ENCODE measurements at places on chromosomes 2 and 18. TPM values are rescaled to one million over a fixed set of nuclear protein-coding genes. Genes with fewer than 3 reads are reported as not detected.

DNA sequence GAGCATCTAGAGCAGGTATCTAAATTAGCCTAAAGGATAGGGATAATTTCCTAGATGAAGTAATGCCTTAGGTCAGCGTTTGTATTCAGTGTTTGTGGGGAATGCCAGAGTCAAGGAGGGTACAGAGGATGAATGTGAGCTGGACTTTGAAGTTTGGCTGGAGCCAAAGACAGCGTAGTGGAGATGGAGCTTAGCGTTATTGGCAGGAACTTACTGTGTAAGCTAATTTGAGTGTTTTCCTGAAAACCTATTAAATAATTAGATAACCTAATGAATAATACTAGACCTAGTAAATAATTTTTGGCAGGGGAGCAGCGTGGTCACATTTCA lies 4.2 kb downstream of the RNF138 start:
- DNase-seq: no peak

- no peak for DNase-seq
Observed at GRCh38 chr2:62415518-62415917, 90.5 kb downstream of the TMEM17 start.

DNA sequence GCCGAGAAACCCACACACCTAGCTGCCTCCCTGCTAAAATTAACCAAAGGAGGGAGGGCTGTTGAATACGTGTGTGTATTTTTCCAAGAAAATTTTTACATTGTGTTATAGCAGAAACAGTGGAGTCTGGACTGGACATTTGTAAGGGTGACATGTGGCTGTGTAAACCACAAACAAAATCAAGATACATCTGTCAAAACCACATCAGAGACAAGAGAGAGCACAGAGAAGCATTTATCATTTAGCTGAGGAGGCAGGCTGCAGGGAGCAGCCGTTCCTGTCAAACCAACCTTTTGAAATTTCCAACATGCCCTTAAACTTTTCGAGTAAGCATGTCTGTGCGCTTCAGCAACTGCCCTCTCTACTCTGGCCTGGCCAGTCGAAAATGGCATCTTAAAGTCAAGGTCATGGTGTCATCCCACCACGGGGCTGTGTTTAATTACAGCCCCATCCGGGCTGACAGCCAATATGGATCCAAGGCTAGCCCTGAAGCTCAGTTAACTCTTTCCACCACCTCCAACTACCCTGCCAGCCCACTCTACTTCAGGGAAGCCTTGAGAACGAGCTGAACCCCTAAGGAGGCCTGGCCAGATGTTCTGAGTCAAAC lies 8.4 kb downstream of the BCL11A start:
- no peak for DNase-seq

Gene GNAL
- under 0.01 TPM for total RNA-seq

- no peak for DNase-seq
Observed at GRCh38 chr18:58051765-58052460, 7.9 kb downstream of the NEDD4L start.

- DNase-seq: no peak
Observed at GRCh38 chr2:200423541-200423940, 86.3 kb downstream of the KCTD18 start.

Gene RIT2
- total RNA-seq: not detected

DNA sequence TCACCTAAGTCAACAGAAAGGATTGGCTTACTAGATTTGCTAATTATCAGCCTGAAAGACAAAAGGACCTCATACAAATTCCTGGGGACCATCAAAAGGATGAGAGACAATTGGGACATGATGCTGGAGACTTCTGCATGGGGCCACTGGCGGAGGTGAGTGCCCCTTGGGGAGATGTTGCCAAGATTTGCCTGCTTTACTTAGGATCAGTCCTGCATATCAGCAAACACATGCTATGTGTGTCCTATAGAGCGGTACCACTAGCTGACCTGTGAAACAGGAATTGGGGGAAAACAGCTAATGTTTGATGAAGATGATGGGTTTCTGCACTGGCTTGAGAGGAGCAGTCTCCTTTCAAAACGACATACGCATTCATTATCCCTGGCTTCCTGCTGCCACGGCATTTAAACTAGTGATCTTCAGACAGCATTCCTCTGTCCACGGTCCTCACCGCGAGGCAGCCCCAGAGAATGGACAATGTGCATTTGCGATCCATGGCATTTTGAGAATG lies 104.2 kb downstream of the TGIF1 start:
- DNase-seq: peak; percentile 5

GRCh38 chr2:125596612-125597011 lies 1059.3 kb upstream of the GYPC start:
- DNase-seq: no peak

DNA sequence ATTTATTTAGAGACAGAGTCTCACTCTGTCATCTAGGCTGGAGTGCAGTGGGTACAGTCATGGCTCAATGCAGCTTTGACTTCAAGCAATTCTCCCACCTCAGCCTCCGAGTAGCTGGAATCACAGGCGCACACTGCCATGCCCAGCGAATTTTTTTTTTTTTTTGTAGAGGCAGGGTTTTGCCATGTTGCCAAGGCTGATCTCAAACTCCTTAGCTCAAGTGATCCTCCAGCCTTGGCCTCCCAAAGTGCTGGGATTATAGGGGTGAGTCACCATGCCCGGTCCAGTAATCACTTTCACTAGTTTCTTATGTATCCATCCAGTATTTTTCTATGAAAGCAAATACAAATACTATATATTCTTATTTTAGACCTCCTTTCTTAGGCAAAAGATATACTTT lies 24.0 kb downstream of the PRKAG3 start:
- DNase-seq: peak; percentile 16

DNA sequence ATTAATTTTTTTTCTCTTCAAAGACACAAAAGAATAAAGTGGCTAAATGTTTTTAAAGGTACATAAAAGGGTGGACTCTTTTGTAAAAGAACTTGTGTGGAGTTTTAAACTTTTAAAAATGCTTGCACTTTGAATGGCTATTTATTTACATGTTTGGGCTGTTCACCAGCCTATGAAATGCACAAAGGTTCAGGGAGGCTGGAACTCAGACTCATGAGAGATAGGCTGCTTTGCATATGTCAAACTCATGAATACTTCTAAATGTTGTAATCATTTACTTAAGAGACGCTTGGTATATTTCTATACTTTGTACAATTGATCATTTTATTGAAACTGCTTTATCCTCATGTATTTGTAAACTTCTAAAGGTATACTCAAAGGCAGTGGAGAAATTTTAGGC lies 79.9 kb downstream of the ZEB2 start:
- DNase-seq: no peak

- peak; percentile 98 for DNase-seq
Observed at GRCh38 chr2:174039551-174040416, 74.6 kb upstream of the SP3 start.

DNA sequence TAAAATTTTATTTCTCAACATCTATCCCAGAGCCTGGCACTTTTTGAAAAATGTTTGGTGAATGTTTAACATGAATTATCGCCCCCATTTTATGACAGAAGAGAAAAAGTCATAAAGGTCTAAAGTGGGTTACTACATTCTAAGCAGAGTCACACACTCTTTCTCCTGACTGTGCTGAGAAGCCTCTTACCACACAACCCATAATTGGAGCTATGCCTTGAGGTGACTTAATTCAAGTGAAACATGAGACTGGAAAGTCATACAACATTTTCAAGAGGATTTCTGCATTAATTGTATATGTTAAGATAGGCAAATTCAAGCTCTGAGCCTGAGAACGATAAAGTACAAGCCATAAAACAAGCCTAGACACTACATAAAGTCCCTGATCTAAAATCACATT lies 3.1 kb upstream of the DSEL start:
- peak; percentile 86 for DNase-seq

DNA sequence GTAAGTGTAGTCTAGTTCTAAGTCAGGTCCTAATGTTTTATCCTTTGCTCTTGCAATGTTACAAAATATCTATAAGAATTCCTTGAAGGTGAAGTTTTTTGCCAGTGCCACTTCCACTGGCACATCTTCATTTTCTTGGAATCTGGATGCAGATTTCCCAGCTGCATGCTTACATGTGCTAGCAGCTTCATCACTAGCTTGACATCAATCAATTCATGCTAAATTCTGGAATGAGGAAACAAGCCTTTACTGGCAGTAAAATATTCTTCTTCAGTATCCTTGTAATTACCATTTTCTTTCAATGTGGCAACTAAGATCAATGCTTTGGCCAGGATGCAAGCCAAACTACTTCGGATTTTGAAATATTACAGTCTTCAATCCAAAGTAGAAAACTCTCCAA lies 200.6 kb upstream of the SIX2 start:
- DNase-seq: no peak

DNA sequence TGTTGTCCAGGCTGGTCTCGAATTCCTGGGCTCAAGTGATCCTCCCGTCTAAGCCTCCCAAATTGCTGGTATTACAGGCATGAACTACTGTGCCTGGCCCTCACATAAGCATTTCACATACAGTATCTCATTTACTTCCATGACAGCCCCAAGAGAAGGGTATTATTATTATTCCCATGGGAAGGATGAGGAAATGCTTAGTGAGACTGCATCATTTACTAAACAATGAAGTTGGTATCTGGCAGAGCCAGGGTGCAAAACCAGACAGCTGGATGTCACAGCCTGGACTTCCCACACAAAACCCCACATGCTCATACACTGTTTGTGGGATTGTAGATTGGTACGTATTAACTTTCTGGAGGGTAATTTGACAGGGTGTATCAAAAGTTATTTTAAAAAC lies 29.9 kb downstream of the DAPL1 start:
- no peak for DNase-seq

GRCh38 chr2:10537522-10538199 lies 89.5 kb upstream of the ODC1 start:
- no peak for DNase-seq

Gene RAB12
- 49.6 TPM for total RNA-seq

Gene C2orf72
- not detected for total RNA-seq

Gene SF3B6
- 112 TPM for total RNA-seq

GRCh38 chr2:237236188-237236587 lies 150.5 kb downstream of the COPS8 start:
- DNase-seq: peak; percentile 79

DNA sequence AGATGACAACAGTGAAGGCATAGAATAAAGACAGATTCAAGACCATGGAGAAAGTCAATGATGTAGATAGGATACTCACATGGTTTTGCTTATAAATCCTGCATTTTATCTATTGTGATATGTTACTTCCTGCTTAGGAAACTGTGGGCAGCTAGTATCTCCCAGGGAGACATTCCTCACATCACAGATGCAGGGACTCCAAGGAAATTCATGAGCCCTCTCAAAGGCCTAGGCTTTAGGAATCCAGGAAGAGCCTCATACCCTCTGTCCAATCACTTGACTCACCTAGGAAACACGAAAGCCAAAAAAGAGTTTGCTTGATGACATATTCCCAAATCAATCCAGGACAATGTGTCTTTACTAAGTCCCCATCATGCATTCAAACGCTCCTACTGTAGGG lies 247.8 kb upstream of the KLHL29 start:
- no peak for DNase-seq

- DNase-seq: no peak
Observed at GRCh38 chr2:50649626-50650402, 382.1 kb downstream of the NRXN1 start.

DNA sequence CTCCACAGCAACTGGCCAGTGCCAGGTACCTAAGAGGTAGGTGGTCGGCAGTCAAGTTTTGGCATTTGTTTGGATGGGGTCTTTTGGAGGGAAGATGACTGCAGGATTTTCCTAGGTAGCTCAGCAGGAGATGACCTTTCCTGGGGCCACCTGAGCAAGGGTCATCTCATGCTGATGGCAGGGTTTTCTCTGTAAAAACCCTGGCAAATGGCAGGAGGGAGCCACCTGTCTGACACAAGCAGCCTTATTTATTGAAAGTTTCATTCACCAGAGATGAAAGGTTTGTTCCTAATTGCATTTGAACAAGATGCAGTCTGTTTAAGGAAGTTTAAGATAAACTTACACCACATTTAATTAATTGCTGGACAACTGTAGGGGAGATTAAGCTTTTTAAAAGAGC lies 31.6 kb upstream of the ACAA2 start:
- no peak for DNase-seq

DNA sequence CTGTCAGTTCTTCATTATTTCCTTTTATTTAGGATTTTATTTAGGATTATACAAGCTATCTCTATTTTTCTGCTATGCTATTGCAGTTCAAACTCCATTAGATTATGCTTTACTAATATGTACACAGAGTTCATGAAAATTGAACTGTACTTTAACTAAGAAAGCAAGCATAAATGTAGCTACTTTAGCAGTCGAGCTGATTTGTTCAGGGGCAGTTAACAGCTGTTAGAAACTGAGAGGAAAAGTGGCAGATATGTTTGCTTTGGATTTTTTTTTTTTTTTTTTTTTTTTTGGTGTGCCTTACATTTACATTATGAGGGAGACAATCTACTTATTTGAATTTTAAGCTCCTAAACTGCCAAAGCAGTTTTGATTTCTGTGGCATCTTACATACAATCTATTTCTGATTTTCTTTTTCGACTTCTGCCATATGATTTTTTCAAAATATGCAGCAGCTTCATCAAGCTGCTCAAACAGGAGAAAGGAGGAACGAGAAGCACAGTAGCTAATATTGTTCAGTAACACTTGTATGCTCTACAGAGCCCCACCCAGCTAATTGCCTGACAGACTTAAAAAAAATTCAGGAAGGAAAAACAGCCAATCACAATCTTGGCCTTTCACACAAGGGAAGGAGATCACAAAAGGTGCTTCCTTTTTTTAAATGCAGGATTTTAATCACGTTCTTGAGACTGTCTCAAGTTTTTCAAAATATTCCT lies 233.4 kb upstream of the SIX3 start:
- no peak for DNase-seq

GRCh38 chr2:98004613-98005012 lies 8.9 kb upstream of the TMEM131 start:
- no peak for DNase-seq

DNA sequence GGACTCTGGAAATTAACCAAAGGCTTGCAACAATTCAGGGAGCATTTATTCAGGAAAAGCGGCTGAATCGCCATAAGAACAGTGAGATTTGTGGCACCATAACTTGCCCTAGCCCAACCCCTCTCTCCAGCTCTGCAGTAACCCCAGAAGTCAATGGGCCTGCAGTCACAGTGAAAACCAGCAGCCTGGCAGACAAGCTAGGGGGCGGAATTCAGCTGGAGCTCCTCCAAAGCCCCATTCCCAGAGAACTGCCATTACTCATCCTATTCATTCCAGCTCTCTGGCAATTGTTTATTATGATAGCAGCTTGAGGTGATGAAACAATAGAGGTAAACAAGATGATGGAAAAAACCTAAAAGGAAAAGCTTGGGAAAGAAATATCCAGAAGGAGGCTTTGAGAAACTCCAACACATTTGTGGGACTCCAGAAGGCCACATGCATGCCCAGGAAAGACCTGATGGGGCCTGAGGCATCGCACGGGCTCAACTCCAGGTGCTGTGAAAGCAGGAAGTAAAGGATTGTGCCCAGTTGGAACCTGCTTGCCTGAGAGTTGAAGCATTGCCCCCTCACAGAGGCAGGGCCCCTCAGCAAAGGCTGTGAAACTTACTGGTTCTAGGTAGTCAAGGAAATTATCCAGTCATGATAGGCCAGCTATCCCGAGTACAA lies 126.7 kb downstream of the TWIST2 start:
- DNase-seq: peak; percentile 92

Gene EIF2B4
- total RNA-seq: 29.3 TPM

Gene SPDYA
- total RNA-seq: 1.3 TPM

Gene TMEM17
- total RNA-seq: 3.0 TPM

Gene PSMA8
- total RNA-seq: not detected

Gene NEDD4L
- 11.0 TPM for total RNA-seq

- DNase-seq: no peak
Observed at GRCh38 chr2:22340716-22341115, 1044.3 kb upstream of the KLHL29 start.
